ENCODE measurements at places on chromosomes 1 and 21. TPM values are rescaled to one million over a fixed set of nuclear protein-coding genes. Genes with fewer than 3 reads are reported as not detected.

Gene TCHHL1
- not detected for total RNA-seq

Gene BEND5
- total RNA-seq, result 8.3 TPM

Gene FLG2
- total RNA-seq, result not detected

DNA sequence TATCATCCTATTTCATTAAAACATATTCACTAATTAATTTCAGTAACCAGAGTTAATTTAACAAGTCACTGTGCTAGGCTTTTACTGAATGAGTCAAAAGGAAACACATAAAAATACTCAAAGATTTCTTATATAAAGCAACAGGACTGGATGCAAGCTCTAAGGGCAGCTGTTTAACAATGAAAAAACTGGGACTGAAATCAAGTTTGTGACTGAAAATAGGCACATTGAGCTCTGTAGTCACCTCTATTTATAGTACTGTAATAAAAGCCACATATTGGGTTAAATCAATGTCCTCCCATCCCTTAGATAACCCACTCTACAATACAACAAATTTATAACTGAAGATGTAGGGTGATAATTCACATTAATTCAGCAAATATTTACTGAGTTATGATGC is 52.4 kb downstream of the SMYD3 start:
- no peak for DNase-seq

Gene NR1I3
- total RNA-seq, result not detected

Gene ZCCHC17
- 22.0 TPM for total RNA-seq

GRCh38 chr1:117127795-117128194 is 6.2 kb upstream of the TRIM45 start:
- no peak for DNase-seq

Gene SRM
- 72.6 TPM for total RNA-seq

DNA sequence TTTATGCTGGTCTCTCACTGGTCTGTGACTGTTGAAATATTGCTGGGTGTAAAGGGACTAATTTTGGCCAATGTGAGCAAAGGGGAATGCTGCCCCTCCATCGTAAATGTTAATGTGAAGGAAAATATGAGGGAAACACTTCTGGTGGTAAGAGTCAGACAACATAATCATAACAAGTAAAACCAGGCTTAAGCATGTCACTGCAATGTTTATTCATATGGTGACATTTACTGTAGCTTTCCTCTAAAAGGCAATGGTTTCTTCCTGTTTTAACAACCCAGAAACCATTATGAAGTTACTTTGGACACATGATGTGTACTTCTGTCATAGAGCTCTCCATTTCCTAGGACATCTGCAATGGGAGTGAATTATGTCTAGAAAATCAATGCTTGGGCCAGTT is 358.0 kb downstream of the LMO4 start:
- DNase-seq, result no peak

DNA sequence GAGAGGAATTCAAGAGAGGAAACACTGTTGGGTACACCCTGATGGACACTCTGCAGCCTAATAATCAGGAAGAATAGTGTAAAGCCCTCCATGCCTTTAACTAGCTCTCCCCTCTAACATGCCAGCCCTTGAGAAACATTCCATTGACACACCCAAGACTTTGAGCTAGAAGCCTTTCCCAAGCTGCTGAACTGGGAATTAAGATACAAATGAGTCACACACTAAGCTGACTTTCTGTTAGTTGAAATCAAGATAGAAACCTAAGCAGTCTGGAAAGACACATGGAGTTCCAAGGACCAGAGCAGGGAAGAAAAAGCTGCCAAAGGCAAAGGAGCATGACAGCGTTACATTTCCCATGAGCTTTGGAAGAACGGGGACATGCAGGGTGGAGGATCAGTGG is 380.8 kb downstream of the NPHP4 start:
- DNase-seq, result no peak

Gene HP1BP3
- 186 TPM for total RNA-seq

Gene COA6
- total RNA-seq, result 18.2 TPM
